ENCODE measurements at places on chromosomes 6 and 20.

GRCh38 chr20:48381353-48382120 lies 446.3 kb downstream of the PREX1 start:
- DNase-seq: no peak

DNA sequence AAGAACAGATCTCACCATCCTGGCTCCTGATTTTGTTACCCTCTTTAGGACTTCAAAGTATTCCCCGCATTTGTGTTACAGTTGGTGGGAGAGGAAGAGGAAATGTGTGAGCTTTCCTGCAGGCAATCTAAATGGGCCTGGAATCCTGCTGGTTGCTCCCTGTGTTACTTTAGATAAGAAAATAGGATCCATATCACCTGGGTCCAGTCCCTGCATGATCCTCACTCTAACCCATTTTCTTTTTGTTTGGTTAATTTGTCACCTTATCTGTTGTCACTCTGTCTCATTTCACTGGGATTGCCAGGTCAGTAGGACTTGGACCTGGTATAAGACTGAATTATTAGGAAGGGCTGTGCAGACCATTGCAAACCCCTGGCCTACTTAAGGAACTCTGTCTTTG lies 175.9 kb upstream of the GJE1 start:
- DNase-seq: no peak

GRCh38 chr20:47729472-47729871 lies 55.8 kb downstream of the SULF2 start:
- no peak for DNase-seq

GRCh38 chr6:29596381-29596900 lies 11.5 kb downstream of the OR2H2 start:
- DNase-seq: no peak

DNA sequence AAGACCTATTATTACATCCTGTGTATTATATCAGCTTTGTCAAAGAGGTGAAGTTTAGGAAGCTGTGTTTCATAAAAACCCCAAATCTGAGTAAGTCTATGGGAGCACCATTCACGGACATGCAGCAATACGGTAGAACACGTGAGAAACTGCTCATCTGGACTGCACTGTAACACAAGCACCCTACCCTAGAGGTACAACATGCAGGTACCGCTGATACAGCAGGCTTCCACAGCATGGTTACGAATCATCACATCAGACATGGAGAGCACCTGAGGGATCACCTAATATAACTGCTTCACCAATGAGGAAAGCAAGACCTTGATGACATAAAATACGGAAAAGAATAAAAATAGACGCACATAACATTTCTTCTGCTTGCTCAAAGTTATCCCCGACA lies 96.7 kb downstream of the GMDS start:
- no peak for DNase-seq

DNA sequence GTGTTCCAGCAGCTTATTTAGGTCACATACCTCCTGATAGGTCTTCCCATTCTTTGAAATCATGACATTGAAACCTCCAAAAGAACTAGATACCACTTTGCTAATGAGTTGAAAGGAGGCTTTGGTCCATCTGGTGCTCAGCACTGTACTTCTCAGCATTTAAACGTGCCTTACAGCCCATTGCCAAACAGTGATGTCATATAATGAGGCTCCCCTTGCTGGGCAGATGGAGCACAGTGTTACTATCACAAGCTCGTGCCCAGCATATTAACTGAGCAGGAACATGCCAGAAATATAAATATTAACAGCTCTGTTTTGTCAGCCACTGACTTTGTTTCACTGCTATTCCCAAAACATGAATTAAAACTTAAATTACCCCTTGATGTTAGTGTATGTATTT lies 25.5 kb upstream of the MAPK13 start:
- no peak for DNase-seq

- DNase-seq: peak; percentile 18
Observed at GRCh38 chr20:16761305-16761829, 13.2 kb downstream of the OTOR start.

DNA sequence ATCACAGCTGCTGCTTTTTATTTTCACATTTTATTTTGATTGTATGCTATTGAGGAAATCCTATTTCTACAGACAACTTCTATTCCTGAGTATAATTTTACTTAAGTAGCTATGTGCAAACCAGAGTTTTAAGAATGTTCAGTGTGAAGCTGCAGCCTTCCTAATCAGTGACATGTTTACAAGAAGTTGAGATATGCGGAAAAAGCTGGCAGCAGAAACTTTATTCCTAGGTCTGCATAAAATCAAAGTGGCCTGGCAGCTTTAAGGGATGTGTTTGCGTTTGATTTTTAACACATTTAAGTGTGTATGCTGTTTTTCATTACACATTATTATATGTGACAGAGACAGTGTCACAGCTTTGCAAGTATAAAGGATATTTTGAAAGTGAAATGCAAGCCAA lies 26.3 kb downstream of the MAPK14 start:
- DNase-seq: no peak

GRCh38 chr6:35247642-35248231 lies 11.8 kb upstream of the ZNF76 start:
- no peak for DNase-seq

DNA sequence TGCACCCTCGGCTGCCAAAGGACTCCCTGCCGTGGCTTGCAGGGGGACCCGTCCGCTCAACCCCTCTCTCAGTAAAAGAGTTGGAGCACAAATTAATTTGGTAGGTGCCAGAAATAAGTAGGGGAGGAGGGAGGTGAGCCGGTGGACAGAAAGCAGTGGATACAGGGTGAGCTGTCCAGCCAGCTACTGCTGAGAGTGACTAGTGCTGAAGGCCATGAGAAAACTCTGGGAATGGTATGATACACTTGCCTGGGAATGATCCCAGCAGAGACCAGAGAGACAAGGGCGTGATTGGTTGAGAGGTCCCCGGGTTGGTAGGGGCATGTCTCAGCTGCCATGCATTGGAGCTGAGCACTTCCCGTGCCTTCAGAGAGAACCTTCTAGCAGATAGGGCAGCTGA lies 15.7 kb downstream of the FOXQ1 start:
- DNase-seq: no peak

DNA sequence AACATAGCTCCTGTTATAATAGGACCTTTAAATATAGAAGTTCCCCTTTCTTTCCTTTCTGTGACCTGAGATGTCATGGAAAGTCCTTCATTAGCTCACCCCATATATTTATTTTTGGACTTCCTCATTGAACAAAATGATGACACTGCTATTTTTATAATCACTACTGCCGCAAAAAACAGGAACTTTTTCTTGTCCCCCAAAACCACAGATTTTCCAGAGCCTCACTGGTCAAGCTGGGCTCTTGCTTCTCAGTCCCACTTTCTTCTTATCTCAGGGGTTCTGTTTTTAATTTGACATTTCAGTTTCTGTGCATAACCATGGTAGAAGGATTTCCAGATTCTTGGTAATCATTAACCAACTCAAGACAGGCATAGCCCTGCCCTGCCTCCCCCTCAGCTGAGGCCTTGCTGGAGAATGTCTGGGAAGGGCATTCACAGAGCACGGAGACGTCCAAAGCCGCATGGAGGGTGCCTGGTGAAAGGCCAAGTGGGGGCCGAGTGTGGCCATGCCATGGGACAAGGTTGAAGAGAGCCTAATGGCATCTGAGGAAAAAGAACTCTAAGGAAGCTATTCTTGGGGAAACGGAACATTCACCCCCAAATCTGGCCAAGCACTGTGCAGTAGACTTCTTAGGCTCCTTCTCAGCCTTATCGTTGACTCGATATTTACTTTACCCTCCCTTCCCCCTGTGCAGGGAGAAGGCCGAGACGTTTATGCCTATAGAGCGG lies 73.7 kb downstream of the EDN1 start:
- no peak for DNase-seq

Measured in activated CD8-positive, alpha-beta memory T cell treated with anti-CD3 and anti-CD28 coated beads for 1 hour (primary cell).